ENCODE measurements at places on chromosomes 16 and 17.

- DNase-seq, result no peak
Observed at GRCh38 chr17:67500261-67500660, 123.2 kb downstream of the PITPNC1 start.

- DNase-seq, result no peak
Observed at GRCh38 chr16:87828907-87829621, 40.2 kb downstream of the SLC7A5 start.

GRCh38 chr17:1108765-1109605, 70.8 kb downstream of the ABR start:
- peak; percentile 55 for DNase-seq

GRCh38 chr17:28549236-28550132, 2.9 kb downstream of the UNC119 start:
- DNase-seq, result peak; percentile 33

- DNase-seq, result no peak
Observed at GRCh38 chr16:75002474-75002873, 3.6 kb downstream of the ZNRF1 start.

DNA sequence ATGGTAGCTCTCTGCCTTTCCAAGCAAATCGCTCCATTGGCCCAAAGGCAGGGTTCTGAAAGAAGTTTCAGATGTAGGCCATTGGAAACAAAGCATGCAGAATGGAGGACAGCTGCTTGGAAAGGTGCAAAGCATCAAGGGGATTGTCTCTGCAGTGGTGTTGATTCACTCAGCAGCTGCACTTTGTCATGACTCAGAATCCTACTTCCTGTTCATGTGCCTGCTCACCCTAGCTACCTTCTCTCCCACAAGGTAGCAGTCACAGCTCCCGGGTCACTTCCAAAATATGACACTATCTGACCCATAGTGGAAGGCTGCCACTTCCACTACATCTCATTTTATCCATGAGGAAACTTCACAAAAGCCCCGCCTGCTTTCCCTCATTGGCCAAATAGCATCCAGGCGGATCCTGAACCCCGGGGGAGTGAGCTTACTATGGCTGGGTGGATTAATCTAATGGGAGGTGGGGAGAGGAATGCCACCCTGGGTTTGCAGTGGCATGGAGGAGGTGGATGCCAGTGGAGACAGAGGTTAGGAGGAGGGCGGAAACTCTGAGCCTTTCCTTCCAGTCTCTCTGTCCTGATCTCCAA, 74.7 kb upstream of the NKD1 start:
- no peak for DNase-seq

- DNase-seq, result no peak
Observed at GRCh38 chr16:28880589-28880915, 2.3 kb downstream of the ATP2A1 start.

DNA sequence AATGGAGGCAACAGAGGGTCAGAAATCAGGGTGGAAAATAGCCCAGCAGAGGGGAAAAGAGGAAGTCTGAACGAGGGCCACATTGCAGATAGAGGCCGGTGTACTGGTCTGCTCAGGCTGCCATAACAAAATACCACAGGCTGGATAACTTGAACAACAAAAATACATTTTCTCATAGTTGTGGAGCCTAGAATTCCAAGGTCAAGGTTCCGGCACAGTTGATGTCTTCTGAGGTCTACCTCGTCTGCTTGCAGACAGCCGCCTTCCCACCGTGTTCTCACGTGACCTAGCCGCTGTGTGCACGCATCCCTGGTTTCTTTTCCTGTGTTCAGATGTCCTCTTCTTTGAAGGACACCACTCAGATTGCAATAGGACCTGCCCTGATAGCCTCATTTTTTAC, 249.4 kb downstream of the WWOX start:
- DNase-seq, result no peak

- DNase-seq, result peak; percentile 60
Observed at GRCh38 chr16:17194190-17194780, 276.5 kb downstream of the XYLT1 start.

- no peak for DNase-seq
Observed at GRCh38 chr17:28372945-28373274, 1.4 kb downstream of the SARM1 start.

GRCh38 chr17:58170622-58171021, 3.8 kb downstream of the OR4D2 start:
- DNase-seq, result no peak

- no peak for DNase-seq
Observed at GRCh38 chr16:30967795-30968194, 10.2 kb downstream of the SETD1A start.

- DNase-seq, result no peak
Observed at GRCh38 chr16:6232056-6232455, 1100.6 kb upstream of the RBFOX1 start.

DNA sequence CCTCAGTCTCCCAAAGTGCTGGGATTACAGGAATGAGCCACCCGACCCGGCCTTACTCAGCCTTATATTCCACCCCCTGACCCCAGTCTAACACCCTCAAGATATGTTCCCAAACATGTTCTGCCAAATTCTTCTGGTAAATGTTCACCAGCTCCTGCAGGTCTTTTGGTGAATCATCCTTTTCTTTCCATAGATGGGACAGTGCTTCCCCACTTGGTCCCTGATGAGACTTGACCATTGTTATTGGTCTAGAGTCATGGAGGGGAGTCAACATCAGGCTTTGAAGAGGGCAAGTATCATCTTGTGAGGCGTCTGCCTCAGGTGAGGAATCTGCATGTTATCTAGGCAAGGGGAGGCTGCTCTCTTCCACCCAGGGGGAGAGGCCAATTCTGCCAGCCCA, 10.4 kb upstream of the RUNDC3A start:
- DNase-seq, result no peak
